Hematopoietic multipotent progenitor cell treated with erythropoietin and hydrocortisone succinate and interleukin-3 and kit ligand, for 4 days (in vitro differentiated cells): ENCODE measurements at places on chromosomes 7 and 10.

- no peak for DNase-seq
Observed at GRCh38 chr10:359762-360161, 224.5 kb downstream of the ZMYND11 start.

DNA sequence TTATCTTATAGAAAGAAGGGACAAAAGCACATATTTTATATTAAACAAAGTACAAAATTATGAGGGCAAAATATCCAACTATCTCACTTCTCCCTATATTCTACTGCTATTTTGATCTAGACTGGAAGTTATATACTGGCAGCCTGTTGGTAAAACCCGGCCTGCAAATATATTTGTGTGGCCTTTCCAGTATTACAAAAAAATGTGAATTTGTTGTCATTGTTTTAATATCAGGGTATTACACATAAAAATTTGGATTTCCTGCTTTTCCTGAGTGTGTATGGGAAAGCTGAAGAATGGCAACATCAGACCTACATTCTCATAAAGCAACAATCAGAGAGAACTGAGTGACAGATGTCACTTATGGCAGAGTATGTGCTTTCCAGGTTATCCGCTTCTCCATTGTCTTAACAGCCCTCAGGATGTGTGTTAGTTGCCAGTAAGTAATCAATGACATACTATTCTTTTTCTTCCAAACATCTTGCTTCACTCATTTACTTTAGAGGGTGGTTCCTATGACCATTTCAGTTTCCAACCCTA is 7.3 kb downstream of the SYPL1 start:
- DNase-seq = no peak

- DNase-seq = no peak
Observed at GRCh38 chr10:73876971-73877370, 2.6 kb upstream of the CAMK2G start.

- DNase-seq = no peak
Observed at GRCh38 chr10:92103376-92104090, 180.0 kb downstream of the BTAF1 start.

DNA sequence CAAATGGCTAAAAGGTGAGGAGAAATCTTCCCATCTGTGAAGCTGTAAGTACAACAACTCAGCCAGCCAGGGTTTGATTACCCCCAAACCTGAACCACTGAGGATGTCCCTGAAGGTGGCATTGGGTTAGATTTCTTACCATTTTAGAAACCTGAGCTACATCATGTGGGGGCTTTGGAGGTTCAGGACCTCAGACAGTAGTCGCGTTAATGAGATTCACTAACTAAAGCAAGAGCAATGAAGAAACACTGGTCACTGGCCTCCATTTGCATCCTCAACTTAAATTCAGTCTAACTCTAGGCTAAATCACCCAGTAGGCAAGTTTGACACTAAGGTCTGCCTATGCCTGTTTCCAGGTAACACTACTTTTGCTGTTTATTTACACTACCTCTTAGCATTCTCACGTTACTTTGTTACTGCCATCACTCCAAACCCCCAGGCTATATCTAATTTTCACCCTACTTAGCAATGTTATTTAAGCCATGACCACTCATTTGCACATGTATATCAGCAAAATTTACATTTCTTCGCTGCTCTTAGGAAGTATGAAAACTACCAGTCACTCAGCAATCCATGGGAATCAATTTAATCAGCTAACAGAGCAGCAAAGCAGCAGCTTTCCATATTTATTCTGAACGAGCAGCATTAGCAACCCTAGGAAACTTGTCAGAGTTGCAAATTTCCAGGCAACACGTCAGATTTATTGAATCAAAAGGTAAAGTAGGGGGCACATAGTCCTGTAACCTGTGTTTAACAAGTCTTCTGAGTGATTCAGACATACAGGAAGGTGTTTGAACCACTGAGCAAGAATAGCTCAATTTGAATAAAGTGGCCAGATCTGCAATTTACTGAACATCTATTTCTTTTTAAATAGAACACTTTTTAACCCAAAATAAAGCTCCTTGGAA is 788.4 kb upstream of the SORCS1 start:
- DNase-seq = no peak

DNA sequence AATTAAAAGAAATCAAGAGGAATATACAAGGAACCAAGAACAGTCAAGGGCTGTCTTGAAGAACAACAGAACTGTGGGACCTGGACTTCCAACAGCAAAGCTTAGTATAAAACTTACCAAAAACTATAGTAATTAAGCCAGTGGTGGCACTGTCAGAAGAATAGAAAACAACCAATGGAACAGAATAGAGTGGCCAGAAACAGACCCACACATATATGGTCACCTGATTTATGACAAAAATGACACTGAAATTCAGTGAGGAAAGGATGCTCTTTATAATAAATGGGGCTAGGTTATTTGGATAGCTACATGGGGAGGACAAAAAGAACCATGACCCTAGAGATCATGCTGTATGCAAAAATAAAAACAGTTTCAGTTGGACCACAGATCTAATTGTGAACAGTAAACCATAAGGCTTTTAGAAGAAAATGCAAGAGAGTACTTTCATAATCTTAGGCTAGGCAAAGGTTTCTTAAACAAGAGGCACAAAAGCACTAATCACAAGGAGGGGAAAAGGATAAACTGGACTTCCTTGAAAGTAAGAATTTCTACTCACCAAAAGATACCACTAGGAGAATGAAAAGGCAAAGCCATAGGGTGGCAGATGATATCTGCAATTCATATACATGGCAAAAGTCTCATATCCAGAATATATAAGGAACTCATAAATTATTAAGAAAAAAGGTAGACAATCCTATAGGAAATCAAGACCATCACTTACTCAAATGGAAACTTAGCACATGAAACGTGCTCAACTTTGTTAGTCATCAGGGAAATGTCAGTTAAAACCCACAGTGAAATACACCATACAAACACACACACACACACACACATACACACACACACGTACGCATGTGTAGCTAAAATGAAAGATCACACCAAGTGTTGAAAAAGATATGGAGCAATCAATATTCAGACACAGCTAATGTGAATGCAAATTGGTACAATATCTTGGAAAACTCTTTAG is 20.8 kb downstream of the HYCC1 start:
- DNase-seq = no peak

DNA sequence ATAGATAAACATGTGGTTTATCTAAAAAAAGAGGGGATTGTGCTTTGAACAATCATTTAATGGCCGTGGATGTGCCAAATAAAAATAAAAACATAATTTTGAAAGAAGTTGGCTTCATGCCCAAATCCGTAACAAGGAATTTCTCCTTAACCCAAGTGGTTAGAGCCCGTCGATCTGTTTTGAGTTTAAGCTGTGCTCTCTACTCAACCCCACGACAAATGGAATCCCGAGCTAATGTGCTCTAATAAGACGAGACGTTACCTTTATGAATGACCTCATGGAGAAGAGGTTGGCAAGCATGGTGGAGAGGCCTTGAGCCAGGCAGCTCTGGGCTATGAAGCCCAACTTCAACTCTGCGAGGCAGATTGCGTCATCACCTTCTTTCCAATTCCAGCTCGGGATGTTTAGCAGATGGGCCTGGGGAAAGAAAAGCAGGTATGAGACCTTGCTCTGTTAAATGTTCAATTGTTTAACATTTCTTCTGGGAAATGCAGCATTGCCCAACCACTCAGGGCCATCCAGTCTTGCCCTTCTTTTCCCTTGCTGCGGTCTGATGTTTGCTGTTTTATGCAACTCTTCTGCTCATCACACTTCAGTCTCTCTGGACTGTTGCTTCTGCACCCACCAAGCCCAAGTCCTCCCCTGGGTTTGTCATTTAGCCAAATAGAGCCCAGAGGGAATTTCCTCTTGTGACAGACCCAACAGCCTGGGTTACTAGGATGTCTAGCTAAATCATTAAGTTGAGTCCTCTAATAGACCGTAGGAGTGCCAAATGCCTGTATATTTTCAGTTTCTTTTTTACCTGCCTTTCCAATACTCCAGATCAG is 564.6 kb downstream of the KCNMA1 start:
- DNase-seq = no peak
